ENCODE measurements at places on chromosomes 5 and 9.

- DNase-seq = no peak
Measured at GRCh38 chr5:38468978-38469706, 87.3 kb downstream of the LIFR start.

GRCh38 chr9:8332331-8332650, 532.7 kb upstream of the DMAC1 start:
- no peak for DNase-seq

DNA sequence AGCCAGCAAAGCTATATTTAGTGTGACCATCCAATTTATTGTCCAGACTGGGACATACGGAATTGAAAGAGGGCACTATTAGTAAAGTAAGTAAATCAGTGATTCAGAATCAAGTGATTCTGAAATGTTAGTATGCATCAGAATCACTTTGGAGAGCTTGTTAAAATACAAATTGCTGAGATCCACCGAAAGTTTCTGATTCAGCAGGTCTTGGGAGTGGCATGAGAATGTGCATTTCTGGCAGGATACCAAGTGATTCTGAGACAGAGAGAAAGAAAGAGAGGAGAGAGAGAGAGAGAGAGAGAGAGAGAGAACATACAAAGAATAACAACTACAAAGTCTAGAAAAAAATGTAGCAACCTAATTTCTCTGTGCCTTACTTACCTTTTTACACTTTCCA, 65.4 kb upstream of the ASTN2 start:
- DNase-seq = no peak

GRCh38 chr5:169581580-169582227, 1.9 kb upstream of the SPDL1 start:
- DNase-seq = peak; percentile 61

GRCh38 chr5:23482642-23483041, 24.8 kb upstream of the PRDM9 start:
- DNase-seq = no peak

GRCh38 chr9:114687034-114687433, 5.0 kb upstream of the TEX48 start:
- DNase-seq = no peak

GRCh38 chr9:136316271-136316751, 11.0 kb upstream of the GPSM1 start:
- DNase-seq = no peak

- peak; percentile 78 for DNase-seq
Measured at GRCh38 chr5:55936100-55936693, 58.6 kb downstream of the IL6ST start.

DNA sequence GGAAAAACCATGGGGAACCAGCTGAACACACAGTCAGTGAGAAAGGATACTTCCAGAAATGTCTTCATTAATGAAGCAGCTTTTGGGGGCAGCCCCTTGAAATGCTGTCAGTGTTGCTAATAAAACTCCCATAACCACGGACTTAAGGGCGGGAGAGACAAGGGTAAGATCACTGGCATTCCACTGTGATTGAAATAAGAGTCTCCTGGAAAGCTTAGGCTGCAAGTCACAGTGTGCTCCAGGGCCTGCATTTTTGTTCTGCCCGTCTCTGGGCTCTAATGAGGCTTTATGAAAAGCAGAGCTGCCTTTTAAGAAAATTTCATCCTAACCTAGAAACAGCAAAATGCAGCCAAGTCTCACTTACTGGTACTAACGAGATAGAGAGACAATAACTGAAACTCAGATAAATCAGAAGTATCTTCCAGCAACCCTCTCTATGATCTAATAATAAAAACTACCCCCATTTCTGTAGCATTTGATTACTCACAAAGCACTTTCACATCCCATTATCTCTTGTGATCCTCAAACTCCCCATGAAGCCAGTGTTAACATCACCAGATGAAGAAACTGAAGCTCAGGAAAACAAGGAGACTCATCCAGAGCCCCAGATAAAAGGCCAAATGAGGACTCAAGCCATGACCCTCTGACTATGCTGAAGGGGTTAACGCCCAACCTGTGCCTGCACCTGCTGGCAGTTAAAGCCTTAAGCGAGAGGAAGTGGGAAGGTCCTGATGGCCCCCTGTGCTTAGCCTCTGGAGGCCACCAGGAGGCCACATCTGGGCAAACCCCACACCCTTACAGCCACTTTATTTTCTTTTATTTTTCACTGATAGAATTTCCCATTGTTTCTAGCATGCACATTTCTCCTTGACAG, 37.5 kb downstream of the SPOCK1 start:
- no peak for DNase-seq

DNA sequence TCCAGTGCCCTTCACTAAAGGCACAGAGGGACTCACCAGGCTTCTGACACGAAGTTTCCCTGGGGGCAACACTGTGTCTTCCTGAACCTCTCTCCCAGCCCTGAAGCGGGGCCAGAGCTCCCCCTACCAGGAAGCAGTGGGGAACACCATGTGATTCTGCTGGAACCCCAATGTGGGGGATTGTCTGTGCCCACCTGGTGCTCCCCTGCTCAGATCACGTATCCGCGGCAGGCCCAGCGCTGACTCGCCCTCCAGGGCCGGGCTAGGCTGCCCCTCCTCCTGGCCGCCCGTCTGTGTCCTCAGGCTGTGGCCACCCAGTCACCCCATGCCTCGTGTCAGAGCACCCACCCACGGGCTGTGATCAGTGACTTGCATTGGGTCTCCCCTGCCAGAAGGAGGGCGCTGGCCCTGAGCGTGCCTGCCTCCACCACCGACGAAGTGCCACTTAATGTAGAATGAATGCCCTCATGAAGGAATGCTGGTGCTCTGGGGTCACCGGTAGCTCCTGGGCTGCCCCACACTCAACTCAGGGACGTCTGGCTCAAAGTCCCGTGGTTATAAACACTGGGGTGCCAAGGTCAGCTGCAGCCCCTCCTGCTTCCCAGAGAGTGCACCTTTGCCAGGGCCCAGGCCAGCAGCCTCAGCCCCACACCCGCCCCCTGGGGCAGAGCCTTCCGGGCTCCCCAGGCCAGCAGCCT, 22.1 kb downstream of the SARDH start:
- DNase-seq = no peak

DNA sequence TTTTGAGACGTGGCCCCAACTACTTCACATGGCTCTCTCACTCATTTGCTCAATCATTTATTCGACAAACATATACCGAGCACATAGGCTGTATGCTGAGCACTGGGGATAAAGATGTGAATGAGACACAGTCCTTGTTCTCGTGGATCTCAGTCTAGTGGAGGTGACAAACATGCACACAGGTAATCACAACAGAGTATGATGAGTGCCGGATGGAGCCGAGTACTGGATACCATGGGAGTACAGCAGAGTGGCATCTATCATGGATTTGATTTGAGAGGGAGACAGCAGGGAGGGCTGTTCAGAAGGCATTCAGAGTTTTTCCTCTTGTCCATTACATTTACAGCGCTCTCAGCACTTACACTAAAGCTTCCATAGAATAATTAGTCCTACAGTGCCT, 259.8 kb downstream of the SLIT3 start:
- DNase-seq = no peak

GRCh38 chr9:101877439-101877838, 139.0 kb upstream of the GRIN3A start:
- no peak for DNase-seq

GRCh38 chr9:69971643-69972449, 71.8 kb upstream of the MAMDC2 start:
- DNase-seq = peak; percentile 72

- DNase-seq = no peak
Measured at GRCh38 chr5:139146809-139147482, 51.2 kb downstream of the SIL1 start.

DNA sequence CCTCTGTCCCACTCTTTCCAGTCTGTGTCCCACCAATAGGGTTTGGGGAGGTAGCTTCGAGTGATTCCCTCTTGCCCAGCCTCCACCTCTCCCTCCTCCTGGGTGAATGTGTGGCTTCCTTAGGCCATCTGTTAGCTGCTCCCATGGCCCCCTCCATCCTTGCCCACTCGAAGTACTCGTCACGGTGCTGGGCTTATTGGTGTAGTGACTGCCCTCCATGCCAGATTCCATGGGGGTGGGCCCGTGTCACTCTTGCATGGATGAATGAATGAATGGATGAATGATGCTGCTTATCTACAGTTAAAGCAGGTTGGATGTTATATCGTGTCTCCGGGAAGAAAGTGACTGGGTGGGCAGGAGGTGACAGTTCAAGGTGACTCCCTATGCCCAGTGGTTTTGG, 19.1 kb downstream of the HMCN2 start:
- no peak for DNase-seq

- no peak for DNase-seq
Measured at GRCh38 chr5:143023411-143024096, 253.4 kb downstream of the ARHGAP26 start.

GRCh38 chr5:160675988-160676387, 176.0 kb downstream of the ATP10B start:
- DNase-seq = no peak

DNA sequence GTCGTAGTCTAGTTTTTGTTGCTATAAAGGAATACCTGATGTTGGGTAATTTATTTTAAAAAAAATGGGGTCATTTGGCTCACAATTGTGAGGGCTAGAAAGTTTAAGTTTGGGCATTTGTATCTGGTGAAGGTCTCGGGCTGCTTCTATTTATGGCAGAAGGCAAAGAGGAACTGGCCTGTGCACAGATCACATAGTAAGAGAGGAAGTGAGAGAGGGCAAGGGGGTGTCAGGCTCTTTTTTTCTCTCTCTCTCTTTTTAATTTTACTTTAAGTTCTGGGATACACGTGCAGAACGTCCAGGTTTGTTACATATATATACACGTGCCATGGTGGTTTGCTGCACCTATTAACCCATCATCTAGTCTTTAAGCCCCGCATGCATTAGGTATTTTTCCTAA, 453.3 kb downstream of the DIRAS2 start:
- DNase-seq = no peak

- DNase-seq = peak; percentile 21
Measured at GRCh38 chr9:1869843-1870242, 145.3 kb upstream of the SMARCA2 start.

DNA sequence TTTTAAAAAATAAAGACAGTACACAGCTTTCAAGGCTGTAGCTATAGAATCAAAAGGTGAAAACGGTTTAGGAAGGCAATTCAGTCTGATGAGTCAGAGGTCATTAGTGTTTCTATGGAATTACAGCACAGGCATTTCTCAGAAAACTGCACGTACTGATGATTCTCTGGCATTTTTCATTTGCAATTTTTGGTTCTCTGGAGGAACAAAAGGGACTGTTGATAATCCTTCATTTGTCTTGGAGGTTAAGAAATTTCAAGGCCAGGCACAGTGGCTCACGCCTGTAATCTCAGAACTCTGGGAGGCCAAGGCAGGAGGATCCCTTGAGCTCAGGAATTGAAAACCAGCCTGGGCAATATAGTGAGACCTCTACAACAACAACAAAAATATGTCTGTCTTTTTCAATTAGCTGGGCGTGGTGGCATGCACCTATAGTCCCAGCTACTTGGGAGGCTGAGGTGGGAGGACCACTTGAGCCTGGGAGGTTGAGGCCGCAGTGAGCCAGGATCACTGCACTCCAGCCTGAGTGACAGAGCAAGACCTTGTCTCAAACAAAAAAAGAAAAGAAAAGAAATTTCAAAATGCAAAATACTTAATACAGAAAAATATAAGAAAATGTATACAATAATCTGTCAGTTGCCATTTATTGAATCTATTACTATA, 27.3 kb downstream of the NR6A1 start:
- no peak for DNase-seq

DNA sequence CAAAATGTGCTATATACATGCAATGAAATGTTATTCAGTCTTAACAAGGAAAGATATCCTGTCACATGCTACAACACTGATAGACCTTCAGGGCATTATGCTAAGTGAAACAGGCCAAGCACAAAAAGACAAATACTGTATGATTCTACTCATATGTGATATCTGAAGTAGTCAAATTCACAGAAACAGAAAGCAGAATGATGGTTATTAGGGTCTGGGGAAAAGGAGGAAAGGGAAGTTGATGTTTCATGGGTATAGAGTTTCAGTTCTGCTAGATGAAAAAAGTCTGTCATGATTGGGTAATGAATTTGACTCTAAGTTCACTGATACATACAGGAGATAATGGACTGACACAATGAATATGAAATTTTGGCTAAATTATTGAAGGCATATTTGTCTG, 11.2 kb upstream of the RIC1 start:
- DNase-seq = no peak

- DNase-seq = no peak
Measured at GRCh38 chr9:136899196-136899595, 12.9 kb downstream of the TRAF2 start.

DNA sequence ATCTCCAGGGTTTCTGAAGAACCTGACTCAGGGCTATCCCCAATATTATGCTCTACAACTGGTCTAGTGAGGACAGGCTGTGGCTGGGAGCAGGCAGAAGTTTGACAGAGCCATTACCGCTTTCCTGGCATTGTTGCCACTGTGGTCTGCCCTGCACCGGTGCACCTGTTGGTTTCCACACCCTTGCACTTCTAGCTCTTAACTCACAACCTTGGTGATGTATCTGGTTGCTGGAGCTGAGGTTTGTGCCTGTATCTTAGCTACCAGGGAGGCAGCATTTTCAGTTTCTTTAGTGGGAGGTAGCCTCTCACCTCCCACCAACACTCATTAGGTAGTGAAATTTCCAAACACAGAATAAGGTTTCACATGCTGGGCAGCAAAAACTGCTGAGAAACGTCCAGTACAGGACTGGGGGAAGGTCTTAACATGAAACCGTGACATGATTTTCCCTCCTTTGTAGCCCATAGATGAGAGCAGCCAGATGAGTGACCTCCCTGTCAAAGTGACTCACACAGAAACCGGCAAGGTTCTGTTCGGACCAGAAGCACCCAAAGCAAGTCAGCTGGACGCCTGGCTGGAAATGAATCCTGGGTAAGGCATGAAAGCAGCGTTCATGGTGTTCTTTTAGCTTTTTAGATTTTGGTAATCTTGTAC, 57.7 kb downstream of the SMARCA2 start:
- DNase-seq = no peak

GRCh38 chr5:87945286-87945650, 323.4 kb downstream of the TMEM161B start:
- DNase-seq = no peak

- no peak for DNase-seq
Measured at GRCh38 chr5:128813317-128814070, 151.8 kb upstream of the SLC27A6 start.

DNA sequence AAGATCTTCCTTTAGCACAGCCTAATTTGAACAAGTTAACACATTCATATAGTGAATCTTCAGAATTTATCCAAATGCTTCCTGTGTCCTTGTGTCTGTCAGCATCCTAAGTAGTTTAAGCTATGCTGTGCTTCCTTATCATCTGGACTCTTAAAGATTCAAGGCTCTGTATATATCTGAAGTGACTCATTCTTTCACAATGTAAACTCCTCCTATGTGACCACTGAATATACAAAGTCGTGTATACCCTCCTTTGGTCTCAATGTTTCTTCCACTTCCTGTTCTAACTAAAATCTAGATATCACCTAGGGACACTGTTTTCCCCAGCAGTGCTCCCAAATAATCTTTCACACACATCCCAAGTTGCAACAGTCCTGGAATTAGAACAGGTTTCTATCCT, 935.7 kb upstream of the NUDT12 start:
- no peak for DNase-seq

- peak; percentile 66 for DNase-seq
Measured at GRCh38 chr9:131096269-131097125, at the start of gene AIF1L. AIF1L (plus strand) TSS chr9:131096531; CDS start chr9:131096630, 99 bp downstream.

GRCh38 chr5:107431998-107432397, 238.7 kb downstream of the EFNA5 start:
- DNase-seq = peak; percentile 64

GRCh38 chr5:68494771-68495170, 279.2 kb downstream of the PIK3R1 start:
- no peak for DNase-seq

Measured in AG20443 (cell line).